Left ventricle myocardium inferior (tissue), 1 donor: ENCODE measurements at places on chromosomes 4 and X.
A peak's percentile ranks its signal among the peaks of the same experiment; 100 is the strongest.

GRCh38 chrX:102985192-102985591 lies 48.1 kb downstream of the RAB40AL start:
- DNase-seq: no peak

DNA sequence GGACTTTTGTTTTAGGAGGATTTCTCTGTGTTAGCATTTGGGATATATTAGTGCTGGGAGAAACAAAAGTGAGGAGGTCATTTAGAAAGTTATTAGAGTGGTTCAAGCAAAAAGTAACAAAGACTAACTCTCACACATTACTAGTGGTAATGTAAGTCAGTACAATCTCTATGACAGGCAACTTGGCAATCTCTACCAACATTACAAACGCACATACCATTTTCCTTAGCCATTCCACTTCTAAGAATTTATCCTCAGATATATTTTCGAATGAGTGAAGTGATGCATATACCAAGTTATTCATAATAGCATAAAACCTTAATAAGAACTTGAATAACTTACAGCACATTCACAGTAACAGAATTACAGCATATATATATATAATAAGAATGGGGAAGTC lies 146.2 kb downstream of the PRSS12 start:
- DNase-seq: no peak

DNA sequence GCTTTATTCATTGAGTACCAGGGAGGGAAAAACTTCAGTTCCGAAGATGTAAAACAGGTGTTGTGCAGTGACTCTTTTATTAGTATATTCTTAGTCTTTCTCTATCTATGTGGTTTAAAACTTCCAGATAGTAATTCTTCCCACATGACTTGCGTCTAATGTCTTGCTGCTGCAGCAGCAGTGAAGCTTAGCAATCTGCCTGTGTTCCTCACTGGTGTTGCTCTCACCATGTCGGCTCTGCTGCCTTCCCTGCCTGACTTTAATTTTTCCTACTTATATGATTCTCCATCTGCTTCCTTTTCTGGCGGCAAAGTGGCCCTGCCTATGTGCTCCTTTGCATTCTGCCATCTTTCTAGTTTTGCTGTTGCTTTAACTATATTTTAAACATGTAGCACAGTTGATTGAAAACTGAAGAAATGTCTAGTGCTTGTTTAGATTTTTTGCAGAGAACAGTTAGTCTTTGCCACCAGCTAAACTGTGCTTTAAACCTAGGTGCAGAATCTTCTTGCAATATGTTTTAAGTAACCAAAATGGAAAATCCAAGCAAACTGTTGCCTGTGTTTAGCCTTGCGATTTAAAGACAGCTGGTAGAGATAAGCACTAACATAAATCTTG lies 1934.2 kb upstream of the IGFBP7 start:
- DNase-seq: no peak

DNA sequence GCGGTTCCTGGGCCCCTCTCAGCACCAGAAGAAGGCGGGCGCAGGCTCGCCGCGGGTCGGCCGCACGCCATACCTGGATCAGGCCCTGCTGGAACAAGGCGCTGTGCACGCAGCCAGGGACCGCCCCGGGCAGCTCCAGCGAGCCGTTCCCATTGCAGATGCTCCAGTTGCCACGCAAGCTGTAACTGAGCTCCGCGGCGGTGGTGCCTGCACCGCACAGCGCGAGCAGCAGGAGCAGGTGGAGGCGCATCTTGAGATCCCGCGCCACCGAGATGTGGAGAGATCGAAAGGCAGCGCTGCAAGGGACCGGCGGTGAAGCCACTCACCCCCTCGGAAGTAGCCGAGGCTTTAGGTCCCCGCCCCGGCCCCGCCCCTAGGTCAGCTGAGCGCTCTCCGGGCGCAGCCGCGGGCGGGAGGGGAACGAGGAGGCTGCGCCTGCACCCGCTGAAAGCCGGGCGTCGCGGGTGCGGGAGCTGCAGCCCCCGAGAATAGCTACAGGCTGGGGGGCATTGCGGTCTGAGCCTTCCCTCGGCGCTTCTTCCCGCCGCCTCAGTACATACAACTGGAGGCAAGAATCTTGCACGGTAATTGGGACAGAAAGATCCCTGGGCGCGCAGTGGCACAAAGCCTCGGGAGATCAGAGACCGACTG lies at the start of gene MANBA:
Gene MANBA, minus strand, starts transcription at position 324 of the 651 bp plus-strand sequence. Its CDS starts 74 bp downstream, at position 250.
- peak; percentile 86 for DNase-seq

DNA sequence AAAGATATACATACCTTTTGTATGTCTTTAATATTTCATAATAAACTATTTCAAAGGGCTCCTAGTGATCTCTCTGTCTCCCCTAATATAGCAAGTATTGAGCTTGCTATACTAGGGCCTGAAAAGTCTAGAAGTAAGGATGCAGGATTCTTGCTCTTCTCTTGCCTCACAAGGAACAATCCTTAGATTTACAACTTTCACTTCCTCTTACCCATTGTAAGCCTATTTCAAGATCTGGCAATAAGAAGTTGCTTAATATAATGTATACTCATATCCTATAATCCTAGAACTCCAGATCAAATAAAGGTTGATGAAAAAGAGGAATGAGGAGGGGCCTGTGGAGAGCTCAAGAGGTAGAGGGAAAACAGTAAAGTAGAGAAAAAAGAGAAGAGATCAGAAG lies 40.8 kb upstream of the CHRDL1 start:
- no peak for DNase-seq
